Cardiac ventricle fibroblast (primary cell): ENCODE measurements at places on chromosomes 6 and 20. TPM values are rescaled to one million over a fixed set of nuclear protein-coding genes. Genes with fewer than 3 reads are reported as not detected.

HDGFL1 gene
- not detected in 2 replicates for total RNA-seq

WFDC5 gene
- not detected in 2 replicates for total RNA-seq

TRMT6 gene
- 6.9 and 10.3 TPM in 2 replicates for total RNA-seq

ADGB gene
- total RNA-seq = not detected in 2 replicates

GFOD1 gene
- 4.2 TPM in 2 replicates for total RNA-seq

RAD21L1 gene
- not detected in 2 replicates for total RNA-seq

WFDC13 gene
- total RNA-seq = not detected in 2 replicates

THBD gene
- total RNA-seq = 4.1 and 4.2 TPM in 2 replicates

ASIP gene
- not detected in 2 replicates for total RNA-seq

PTGIS gene
- total RNA-seq = 33.8 and 35.1 TPM in 2 replicates

ACAT2 gene
- 10.8 and 17.5 TPM in 2 replicates for total RNA-seq

TRIM15 gene
- total RNA-seq = not detected in 2 replicates

GLP1R gene
- total RNA-seq = not detected in 2 replicates

DYNLT2 gene
- 0.19 and 0.49 TPM in 2 replicates for total RNA-seq

HLA-DPA1 gene
- 2.8 and 7.6 TPM in 2 replicates for total RNA-seq

SOX18 gene
- 1.7 and 3.2 TPM in 2 replicates for total RNA-seq

PKIB gene
- total RNA-seq = 0.29 TPM in 1 of 2 replicates, not detected in the other

MSH5 gene
- total RNA-seq = 1.6 and 4.2 TPM in 2 replicates

BMP6 gene
- 4.9 and 8.8 TPM in 2 replicates for total RNA-seq

HLA-DRB5 gene
- total RNA-seq = not detected in 2 replicates

OSER1 gene
- total RNA-seq = 38.2 and 39.1 TPM in 2 replicates

ZFP57 gene
- total RNA-seq = not detected in 2 replicates

SAPCD1 gene
- total RNA-seq = 0.44 and 0.50 TPM in 2 replicates

PHACTR1 gene
- total RNA-seq = 1.9 and 3.9 TPM in 2 replicates

CST2 gene
- not detected in 2 replicates for total RNA-seq

LRFN2 gene
- not detected in 2 replicates for total RNA-seq

SLC23A2 gene
- 12.4 and 12.5 TPM in 2 replicates for total RNA-seq

LPA gene
- total RNA-seq = not detected in 2 replicates

GNRH2 gene
- total RNA-seq = not detected in 2 replicates

HTR1B gene
- total RNA-seq = not detected in 2 replicates

SLC32A1 gene
- total RNA-seq = not detected in 2 replicates

EBF4 gene
- 0.49 and 0.69 TPM in 2 replicates for total RNA-seq

C20orf202 gene
- not detected in 2 replicates for total RNA-seq

EEF1A2 gene
- total RNA-seq = not detected in 2 replicates

TRIM10 gene
- total RNA-seq = not detected in 2 replicates

TAAR6 gene
- total RNA-seq = not detected in 2 replicates

KCNQ2 gene
- not detected in 2 replicates for total RNA-seq

MOG gene
- not detected in 2 replicates for total RNA-seq

CRISP1 gene
- not detected in 2 replicates for total RNA-seq

GRIK2 gene
- total RNA-seq = 0.31 and 0.44 TPM in 2 replicates

BPIFB6 gene
- total RNA-seq = not detected in 2 replicates

RNF217 gene
- 8.5 and 8.9 TPM in 2 replicates for total RNA-seq

OLIG3 gene
- not detected in 2 replicates for total RNA-seq

GINM1 gene
- 78.5 and 79.9 TPM in 2 replicates for total RNA-seq

ATP9A gene
- total RNA-seq = 21.8 and 22.9 TPM in 2 replicates

GTF2H4 gene
- 12.3 and 16.6 TPM in 2 replicates for total RNA-seq

UST gene
- 10.2 and 10.5 TPM in 2 replicates for total RNA-seq

CDK19 gene
- 10.9 and 12.0 TPM in 2 replicates for total RNA-seq
